ENCODE measurements at places on chromosomes 2 and 18.

DNA sequence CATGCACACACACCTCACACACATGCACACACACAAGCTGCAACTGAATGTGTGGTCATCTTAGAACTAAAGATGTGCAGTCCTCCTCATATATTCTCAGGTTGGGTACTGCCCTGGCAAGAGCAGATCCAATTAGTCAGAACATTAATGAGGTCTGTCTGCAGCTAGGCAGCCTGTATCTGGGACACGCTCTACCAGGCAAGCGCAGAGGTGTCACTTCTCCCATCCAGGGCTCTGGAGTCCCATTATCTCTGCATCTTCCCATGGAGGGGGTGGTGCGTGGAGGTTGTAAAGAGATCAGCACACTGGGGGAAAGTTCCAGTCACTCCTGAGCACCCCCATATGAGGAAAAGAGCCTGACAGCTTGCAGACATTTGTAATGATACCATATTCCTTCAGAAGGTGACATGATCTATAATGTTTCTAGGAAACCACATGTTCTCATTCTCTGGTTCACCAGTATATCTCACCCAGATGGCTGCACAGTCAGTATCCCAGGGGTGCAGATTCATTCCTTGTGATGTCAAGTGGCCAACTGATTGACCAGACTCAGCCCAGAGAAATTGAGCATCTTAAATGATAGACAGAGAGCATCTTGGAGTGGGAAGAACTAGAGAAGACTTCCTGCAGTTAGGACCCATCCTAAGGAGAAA, 95.4 kb downstream of the RTN4 start:
- no peak for DNase-seq

DNA sequence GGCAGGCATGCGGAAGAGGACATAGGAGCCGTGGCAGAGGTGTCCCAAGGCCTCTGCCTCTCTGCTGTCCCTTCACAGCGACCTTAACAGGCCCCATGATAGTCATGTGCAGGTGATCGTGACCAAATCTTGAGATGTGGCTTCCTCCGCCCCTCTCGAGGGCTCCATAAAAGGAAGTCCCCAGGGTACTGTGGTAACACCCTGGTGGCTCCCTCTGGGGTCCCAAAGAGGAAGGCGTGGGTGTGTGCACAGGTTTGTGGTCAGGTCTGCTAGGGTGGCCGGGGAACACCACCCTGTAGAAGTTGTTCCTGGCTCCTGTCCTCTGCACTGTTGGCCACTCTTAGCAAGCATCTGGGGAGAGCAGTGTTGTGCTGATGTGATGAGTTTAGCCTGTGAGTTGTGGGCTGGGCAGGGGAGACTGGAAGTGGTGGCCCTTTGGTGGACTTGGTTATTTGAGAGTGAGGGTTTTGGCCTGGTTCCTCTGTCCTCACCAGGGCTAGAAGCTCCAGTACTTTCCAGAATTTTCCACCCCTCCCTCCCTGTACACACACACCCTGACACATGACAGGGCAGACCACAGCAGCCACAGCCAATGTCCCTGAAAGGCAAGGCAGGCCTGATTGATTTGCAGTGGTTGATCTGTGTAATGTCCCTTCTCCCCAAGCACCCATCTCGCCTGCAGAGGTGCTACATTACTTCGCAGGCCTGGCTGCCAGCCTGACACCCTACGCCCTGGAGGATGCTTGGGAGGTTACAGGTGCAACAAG, 68.9 kb upstream of the BOD1L2 start:
- no peak for DNase-seq

GRCh38 chr2:63767307-63767706, 74.4 kb upstream of the UGP2 start:
- DNase-seq: no peak

DNA sequence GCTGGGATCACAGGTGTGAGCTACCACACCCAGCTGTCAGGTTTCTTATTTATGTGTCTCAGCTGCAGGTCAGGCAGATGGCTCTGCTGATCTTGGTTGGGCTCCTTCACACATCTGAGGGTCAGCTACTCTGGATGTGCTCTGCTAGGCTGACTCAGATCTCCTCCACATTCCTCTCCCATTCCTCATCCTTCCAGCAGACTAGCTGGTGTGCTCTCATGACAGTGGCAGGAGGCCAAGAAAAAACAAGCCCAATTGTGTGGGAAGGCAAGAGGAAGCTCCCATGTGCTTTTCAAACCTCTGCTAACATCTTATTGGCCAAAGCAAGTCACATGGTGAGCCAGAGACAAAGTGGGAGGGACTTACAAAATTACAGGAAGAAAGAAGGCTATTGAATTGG, 11.7 kb upstream of the MSH6 start:
- no peak for DNase-seq

DNA sequence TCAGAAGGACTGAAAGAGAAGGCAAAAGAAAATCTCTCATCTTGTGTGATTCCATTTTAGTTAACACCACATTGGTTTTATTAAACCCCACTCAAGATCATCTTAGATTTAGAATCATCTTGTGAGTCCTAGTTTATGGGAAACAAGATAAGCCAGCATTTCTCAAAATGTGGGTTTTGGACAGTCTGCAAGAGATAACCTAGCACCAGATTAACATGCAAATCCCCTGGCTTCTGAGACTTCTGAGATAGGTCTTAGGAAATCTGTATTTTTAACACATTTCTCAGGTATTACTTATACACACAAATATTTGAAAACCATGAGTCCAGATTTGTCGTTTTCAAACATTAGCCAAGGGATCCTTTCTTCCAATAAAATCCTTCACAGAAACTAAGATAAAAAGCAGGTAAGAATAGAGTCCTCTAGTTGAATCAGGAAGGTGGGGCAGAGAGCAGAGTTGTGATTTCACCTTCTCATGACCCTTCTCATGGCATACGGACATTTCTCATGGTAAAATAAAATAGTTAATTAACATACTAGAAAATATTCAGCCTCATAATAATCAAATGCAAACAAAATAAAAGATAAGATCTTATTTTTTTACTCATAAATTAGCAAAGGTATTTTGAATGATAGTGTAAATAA, 287.2 kb upstream of the FN1 start:
- DNase-seq: no peak

- no peak for DNase-seq
Observed at GRCh38 chr2:185757356-185757755, 18.8 kb downstream of the FSIP2 start.

- no peak for DNase-seq
Observed at GRCh38 chr2:25198576-25198975, 30.2 kb upstream of the POMC start.

DNA sequence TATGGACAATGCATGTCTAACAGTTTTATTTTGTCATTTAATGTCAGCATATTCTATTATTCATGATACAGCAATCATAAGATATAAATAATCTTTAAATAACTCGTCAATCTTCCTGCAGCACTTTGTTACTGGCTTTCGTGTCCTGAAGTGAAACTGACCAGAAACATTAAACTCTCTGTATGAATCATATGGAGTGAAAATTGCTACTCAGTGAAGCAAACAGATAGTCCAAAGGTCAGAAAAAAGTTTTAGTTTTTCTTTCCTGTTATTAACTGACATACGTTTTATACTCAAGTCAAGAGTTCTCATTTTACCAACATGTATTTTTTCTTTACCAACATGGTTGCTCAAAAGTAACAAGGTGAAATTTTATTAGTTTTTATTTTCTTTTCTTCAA, 106.8 kb upstream of the GALNT5 start:
- no peak for DNase-seq

GRCh38 chr2:205324355-205324754, 357.9 kb upstream of the NRP2 start:
- no peak for DNase-seq

DNA sequence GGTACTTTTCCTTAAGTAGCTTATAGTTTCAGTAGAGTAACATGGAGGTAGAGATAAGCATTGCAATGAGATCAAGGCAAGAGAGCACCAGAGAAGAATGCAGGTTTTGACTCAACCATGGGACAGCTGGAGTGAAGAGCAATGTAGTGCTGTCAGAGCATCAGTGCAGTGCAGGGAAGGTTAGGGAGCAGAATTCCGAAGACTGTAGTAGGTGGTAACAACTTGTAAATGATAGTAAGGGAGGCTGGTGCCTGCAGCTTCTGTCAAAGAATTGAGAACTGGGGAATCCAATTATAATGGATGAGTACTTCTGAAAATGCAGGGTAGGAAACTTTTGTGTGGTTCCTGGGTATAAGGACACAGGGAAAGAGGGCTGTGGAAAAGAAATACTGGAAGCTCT, 183.2 kb downstream of the KCNS3 start:
- no peak for DNase-seq

DNA sequence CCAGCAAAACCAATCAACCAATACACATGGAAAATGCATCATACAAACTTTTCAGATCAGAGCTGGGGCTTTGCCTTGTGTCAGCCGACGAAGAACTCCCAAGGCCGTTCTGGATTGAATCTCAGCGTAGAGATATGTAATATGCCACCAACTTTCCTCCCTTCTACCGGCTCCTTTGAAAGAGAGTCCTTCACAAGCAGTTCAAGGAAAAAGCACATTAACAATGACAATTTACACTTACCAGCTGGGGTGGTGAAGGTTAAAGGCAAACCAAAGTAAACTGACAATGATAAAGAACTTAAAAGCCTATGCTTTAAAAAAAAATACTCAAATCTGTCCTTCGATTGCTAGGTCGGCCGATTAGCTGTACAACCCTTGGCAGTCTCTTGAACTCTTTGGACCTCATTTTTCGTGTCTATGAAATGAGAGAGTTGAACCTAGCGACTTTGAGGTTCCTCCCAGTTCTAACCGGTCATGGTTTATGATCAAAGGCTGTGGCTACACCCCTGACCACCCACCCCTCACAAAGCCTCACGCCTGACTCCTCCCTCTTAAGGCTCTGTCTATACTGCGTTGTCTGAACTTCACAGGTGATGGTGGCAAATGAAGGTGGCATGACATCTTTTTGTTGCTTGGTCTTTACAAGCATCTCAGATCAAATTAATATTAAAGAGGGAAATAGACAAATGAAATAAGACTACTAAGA, 46.2 kb downstream of the BCL2 start:
- DNase-seq: no peak

DNA sequence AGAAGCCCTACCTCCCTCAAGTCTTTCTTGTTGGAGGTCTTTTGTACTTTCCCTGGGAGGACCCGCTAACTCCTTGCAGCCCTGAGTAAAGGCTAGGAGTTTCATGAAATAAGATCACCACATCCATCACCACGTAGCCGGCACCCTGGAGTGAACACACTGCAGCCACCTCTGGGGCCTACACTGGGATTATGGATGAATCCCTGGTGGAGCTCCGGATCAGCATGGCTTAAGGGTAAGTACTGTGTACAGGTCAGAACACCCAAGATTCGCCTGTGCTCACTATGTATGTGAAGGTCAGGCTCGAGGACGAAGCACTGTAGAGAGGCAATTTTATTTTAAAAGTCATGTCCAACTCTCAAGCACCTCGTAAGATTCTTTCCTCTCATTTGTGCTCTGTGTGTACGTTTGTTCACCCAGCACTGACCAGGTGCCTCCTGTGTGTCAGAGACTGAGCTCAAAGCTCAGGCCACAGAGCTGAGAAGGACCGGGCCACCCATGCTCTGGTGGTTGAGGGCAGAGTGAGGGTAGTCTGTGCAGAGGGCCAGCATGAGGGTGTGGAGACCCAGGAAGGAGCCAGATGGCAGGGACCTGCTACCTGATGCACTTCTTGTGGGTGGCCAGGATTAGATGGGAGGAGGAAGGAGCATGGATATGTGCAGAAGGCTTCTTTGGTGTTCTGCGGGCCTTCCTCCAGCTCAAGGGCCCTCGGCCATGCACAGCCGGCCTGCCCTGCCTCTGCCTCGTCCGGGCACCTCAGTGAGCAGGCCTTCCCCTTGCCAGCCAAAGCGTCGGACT, 66.7 kb upstream of the TFCP2L1 start:
- no peak for DNase-seq

- no peak for DNase-seq
Observed at GRCh38 chr2:74551942-74552913, 1.5 kb downstream of the LOXL3 start.

DNA sequence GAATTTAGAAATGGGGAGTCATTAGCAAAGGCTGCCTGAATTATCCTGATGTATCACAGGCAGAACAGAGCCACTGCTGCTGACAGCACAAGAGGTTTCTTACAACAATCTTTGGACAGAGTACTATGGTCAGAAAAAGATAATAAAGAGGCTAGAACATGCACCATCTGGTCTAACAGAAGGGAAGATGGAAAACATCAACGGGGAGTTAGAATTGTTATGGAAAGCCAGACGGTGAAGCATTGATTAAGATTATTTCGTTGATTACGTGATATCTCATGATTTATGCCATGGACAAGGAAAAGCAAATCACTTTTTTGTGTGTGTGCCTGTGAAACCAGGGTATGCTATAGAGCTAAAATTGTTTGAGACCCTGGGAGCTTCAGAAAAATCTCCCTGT, 409.4 kb upstream of the ETAA1 start:
- DNase-seq: no peak

GRCh38 chr2:153405196-153405595, 73.4 kb downstream of the RPRM start:
- DNase-seq: no peak

DNA sequence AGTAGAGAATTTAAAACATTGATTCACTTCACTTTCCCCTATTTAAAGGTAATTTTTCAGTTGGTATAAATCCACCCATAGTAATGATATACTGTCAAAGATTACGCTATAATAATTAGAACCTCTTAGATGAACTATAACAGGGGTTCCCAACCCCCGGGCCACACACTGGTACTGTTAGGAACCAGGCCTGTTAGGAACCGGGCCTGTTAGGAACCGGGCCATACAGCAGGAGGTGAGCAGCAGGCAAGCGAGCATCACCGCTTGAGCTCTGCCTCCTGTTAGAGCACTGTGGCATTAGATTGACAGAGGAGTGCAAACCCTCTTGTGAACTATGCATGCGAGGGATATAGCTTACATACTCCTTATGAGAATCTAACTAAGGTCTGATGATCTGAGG, 34.0 kb upstream of the CD302 start:
- DNase-seq: no peak

DNA sequence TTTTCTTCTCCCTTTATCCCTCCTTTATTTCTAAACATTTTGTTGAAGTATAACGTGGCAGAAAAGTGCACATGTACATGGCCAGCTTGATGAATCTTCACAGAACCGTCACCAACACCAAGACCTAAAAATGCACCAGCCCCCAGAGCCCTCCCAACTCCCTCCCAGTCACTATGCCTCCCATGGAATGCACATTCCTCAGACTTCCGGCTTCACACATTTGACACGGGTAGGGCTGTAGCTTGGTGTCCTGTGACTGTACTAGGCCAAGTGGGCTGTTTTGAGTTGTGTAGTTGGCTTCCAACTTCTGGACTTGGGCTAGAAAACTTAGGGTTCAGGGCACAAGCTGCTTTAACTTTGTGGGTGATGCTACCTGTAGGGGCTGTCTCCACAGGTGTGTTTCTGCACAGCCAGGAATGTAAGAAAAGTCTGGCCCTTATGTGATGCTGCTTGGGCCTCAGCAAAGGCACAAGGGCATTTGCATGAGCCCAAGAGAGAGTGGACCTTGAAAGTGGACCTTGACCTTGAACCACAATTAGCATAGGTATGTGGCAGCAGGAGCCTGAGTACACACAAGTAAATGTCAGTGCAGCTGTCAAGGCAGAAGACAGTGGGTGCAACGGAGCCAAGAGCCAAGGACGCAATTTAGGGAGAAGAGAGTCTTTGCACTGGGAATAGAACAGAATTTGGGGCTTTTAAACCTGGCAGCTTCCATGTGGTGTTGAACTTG, 78.4 kb downstream of the SEPTIN10 start:
- no peak for DNase-seq

Measured in activated naive CD4-positive, alpha-beta T cell treated with anti-CD3 and anti-CD28 coated beads, Interleukin-2, amount 50 U/mL, for 16 hours (primary cell).